ENCODE measurements at places on chromosomes 5 and 9. TPM values are rescaled to one million over a fixed set of nuclear protein-coding genes. Genes with fewer than 3 reads are reported as not detected.

Gene RIC1
- total RNA-seq = 21.1 TPM

Gene CMBL
- 2.9 TPM for total RNA-seq

DNA sequence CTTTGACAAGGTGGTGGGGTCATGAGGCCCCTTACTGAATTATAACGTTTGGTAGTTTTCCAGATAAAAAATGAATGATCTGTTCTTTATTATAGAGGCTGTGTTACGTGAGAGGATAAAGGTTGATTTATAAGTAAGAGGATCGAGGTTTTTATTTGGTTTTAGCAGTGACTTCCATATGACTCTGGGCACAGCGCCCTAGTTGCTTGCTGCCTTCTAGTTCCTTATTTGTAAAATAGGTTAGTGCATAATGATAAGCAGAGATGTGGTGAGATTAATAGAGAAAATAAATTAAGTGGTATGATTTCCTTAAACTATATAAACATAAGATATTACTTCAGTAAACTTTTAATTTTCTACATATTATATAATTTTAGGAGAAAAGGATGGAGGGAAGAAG lies 29.8 kb downstream of the MRRF start:
- no peak for DNase-seq

GRCh38 chr5:11518676-11519075 lies 385.6 kb downstream of the CTNND2 start:
- DNase-seq = no peak

DNA sequence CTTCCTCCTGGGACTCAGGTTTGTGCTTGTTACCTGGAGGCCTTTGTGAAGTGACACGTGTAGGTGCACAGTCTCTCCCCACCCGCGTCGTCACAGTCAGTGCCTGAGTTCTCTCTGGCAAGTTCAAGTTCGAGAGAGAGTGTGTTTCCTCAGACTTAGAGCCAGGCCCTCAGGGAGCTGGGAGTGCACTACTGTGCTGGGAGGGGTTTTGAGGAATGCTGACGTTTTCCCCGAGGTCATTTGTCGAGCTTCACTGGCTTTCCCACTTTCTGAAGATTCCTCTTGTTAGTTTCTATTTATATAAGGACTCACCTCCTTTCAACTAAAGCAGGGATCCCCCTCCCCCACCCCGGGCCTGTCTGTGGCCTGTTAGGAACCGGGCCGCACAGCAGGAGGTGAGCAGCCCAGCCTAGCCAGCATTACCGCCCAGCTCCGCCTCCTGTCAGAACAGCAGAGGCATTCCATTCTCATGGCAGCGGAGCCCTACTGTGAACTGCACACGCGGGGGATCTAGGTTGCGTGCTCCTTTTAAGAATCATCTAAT lies 209.2 kb downstream of the DIRAS2 start:
- no peak for DNase-seq
